Stimulated activated CD4-positive, alpha-beta T cell treated with anti-CD3 and anti-CD28 coated beads, Interleukin-15, amount 100 ng/mL, for 48 hours (primary cell): ENCODE measurements at places on chromosomes 5 and 9.

- no peak for DNase-seq
Measured at GRCh38 chr5:153895266-153895665, 143.4 kb downstream of the FAM114A2 start.

DNA sequence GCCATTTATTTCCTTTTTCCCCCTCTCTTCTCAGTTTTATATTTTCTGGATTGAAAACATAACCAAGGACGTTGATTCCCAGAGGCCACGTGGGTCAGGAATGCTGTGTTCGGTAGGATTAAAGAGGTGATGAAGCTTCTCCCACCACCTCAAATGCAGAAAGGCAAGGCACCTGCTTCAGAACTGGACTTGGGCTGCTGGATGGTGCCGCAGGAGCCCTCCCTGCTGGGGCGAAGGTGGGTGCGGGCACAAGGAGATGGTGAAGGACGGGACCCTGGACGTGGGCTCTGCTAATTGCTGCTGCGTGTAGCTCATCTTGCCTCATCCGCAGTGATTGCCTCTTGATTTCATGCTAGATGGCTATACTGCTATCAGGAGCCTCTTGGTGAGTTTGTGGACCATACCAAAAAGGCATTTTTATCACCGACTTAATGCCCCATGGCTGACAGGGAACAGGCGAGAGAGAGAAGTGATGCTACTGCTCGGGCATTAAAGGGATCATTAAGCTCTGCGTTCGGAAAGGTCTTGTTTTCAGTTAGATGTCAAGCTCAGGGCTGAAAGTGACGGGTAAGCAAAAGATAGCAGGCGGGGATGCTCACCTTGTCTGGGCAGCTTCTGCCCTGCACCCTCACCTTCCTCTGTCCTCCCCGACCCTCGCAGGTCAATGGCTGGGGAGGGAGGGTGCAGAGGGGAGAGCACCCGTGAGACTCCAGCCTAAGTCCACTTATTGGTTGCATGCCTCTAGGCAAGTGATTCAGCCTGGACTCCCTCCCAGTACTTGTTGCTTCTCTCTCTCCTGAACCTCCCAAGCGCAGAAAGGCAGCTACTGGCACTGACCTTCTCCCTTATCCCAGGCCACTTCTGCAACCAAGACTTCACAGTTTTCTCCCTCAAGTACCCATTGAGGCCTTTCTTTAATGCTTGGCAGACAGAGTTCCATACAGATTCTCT, 71.6 kb upstream of the FSTL4 start:
- no peak for DNase-seq

- DNase-seq, result no peak
Measured at GRCh38 chr9:26271495-26272122, 593.4 kb upstream of the TUSC1 start.

DNA sequence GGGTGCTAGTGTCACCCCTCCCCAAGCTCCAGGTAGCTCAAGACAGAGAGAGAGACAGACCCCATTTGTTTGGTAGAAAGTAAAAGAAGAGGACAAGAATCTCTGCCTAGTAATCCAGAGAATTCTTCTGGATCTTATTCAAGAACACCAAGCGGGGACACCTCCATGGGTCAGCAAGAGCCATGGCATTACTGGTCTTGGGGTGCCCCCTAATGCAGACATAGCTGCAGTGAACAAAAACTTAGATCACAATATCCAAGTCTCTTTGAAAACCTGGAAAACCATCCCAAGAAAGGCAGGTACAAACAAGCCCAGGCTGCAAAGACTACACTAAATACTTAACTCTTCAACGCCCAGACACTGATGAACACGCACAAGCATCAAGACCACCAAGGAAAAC, 29.9 kb upstream of the PDE4D start:
- no peak for DNase-seq

- DNase-seq, result no peak
Measured at GRCh38 chr5:133249593-133249992, 197.8 kb downstream of the HSPA4 start.

DNA sequence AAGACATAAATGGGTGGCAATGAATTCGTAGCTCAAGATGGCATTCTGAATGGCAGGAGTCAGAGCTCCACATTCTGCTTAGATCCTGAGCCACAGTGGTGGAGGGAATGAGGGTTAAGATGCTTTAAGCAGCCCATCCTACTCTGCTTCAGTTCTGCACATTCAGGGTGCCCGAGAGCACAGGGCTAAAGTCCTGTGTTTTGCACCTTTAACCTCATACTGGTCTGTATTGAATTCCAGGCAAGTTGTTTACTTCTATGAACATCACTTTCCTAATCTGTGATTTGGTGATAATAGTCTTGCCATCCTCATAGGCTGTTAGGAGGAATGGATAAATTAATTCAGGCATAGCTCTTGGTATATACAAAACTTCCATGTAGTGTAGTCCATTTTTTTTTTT, 321.6 kb upstream of the CD180 start:
- no peak for DNase-seq

- no peak for DNase-seq
Measured at GRCh38 chr5:142403583-142403982, 78.8 kb upstream of the SPRY4 start.

- no peak for DNase-seq
Measured at GRCh38 chr9:22143799-22144625, 134.9 kb upstream of the CDKN2B start.

DNA sequence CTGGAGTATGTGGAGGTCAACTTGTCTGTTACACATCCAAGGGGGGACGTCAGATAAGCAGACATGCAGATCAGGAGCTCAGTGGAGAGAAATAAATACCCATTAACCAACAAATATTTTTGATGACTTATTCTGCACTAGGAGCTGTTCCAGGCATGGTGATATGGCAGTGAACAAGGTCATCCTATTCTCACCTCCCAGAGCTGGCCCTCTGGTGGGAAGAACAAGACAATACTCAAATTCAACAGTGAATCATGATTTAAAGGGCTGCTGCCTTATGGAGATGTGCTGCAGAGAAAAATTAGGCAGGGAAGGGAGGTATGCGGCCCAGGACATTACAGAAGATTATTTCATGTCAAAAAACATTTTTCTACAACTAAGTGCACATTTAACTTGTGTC, 36.5 kb downstream of the SYK start:
- DNase-seq, result no peak

- no peak for DNase-seq
Measured at GRCh38 chr5:10073441-10074104, 176.1 kb downstream of the ATPSCKMT start.

GRCh38 chr5:173473288-173473687, 143.2 kb downstream of the BOD1 start:
- no peak for DNase-seq

DNA sequence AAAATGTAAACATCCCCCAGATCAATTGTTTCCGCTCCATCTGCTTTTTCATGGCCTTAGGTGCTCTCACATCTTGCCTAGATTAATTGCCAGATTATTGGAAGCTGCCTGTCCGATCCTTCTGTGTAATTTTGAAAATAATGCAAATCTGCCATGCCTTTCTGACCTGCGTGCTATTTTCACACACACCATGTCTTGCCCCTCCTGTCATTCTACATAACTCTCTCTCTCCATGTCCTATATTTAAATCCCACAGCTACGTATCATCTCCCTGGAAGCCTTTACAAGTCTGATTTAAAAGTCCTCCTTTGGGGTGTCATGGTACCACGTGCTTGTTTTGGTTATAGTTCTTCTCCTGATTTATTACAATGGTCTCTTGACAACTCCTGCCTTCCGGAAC, 247.6 kb upstream of the ELAVL2 start:
- DNase-seq, result no peak

DNA sequence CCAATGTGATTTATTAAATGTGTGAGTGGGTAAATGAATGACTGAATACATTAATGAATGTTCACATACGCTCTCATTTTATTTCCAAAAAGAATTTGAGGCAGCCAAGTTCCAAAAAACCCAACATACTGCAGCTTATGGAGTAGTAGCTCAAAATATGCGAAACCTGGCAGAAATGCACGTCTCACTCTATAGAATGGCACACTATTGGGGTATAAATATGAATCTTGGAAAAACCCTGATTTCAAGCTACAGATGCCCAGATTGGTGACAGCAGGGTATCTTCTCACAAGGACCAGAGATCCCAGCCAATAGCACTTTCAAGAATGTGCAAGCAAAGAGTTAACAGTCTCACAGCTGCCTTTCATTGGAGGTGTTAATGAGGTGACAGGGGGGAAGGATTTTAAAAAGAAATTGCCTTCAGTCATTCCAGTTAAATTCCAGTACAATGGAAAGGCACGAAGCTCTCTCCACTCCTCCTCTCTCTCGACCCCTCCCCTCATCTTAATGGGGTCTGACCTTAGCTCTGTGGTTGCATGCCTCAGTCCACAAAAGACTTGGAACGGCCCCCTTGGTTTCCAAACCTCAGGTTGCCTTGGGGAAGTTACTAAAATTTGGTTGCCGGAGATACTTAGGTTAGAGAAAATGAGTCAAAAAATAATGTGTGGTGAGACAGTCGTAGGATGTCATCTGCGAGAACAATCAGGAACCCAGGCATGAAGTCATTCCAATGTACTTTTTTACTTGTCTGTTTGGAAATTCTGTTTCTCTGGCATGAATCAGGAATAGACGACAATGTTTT, 307.4 kb downstream of the NFIB start:
- no peak for DNase-seq

- no peak for DNase-seq
Measured at GRCh38 chr9:111298731-111299598, 31.1 kb downstream of the OR2K2 start.

GRCh38 chr5:39369123-39369815, 5.0 kb upstream of the C9 start:
- DNase-seq, result no peak

- DNase-seq, result no peak
Measured at GRCh38 chr9:84304166-84304565, 36.4 kb downstream of the SLC28A3 start.

- no peak for DNase-seq
Measured at GRCh38 chr9:24132244-24132643, 306.2 kb upstream of the ELAVL2 start.

- no peak for DNase-seq
Measured at GRCh38 chr9:36679710-36680109, 107.0 kb downstream of the MELK start.

GRCh38 chr5:43573058-43573457, 16.2 kb upstream of the PAIP1 start:
- DNase-seq, result no peak

DNA sequence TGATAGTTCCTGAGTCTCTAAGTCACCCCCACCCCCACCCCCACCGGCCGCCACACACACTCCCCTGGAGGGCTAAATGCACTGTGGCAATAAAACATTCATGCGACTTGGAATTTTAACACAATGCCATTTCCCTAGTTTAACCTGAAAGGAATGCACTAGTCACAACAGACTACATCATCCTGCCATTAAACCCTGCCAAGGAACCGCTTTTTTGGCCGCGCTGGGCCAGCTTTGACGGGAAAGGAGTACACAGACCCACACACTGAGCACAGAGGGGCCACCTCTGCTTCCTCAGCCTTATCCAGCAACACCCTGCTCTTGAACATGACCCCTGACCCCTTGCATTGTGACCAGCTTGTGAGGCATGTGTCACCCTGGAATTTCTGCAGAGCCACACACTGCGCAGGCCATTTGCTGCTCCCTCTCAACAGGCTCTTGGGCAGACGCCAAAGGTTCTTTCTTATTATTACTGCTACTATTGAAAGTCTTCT, 165.3 kb downstream of the BNC2 start:
- no peak for DNase-seq

DNA sequence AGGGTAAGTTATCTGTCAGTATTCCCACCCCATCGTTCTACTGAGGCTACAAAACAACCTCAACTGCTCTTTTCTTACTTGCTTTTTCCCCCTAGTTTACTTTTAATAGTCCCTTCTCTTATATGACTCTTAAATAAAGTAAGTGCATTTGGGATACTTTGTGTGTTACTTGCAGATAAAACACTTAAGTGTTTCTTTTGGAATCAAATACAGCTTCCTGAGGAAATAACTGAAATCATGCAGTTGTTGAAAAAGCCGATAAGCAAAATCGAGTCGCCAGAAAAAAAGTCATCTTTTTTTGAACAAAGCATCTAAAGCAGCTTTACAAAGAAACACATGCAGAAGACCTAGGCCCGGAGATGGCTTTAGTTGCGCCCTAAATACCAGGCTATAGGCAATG, 53.5 kb upstream of the EPB41L4A start:
- DNase-seq, result no peak

GRCh38 chr9:137971477-137972138, 94.0 kb downstream of the CACNA1B start:
- no peak for DNase-seq

GRCh38 chr9:127971357-127972235, 9.2 kb downstream of the EEIG1 start:
- no peak for DNase-seq

GRCh38 chr5:169686137-169686536, 49.1 kb downstream of the DOCK2 start:
- no peak for DNase-seq

DNA sequence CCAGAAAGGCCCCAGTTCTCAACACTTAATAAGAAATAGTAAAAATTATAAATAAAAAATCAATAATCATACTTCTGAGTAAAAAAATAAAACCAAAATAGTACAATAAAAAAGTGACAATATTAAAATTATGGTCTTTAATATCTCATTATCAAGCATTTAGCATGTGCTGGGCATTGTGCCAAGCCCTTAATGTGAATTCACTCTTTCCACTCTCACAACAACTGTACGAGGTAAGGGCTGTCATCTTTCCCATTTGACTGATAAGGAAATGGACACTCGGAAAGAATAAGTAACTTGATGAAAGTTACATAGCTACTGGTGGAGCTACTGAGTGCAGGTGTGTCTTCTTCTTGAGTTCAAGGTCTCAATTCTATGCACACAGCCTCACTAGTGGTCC, 43.6 kb downstream of the SEC61B start:
- no peak for DNase-seq

DNA sequence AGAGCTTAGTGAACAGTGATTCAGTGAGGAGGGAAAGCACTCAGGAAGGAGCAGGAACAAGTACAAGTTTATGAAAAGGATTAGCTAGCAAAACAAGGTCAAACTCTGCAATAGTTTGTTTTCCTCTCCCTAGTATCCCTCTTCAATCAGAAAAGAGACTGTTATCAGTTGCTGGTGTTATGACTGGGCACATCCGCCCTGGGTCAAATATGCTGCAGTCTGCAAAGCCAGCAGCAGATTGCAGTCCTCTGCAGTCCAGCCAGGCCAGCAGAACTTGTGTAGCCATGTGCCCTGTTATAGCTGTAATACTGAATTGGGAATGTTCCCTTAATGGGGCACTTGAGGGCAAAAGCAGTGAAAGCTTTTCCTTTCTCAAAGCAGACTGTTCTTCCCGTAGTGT, 12.0 kb downstream of the PCDHAC2 start:
- no peak for DNase-seq

GRCh38 chr5:133457439-133458355, 154.6 kb downstream of the FSTL4 start:
- DNase-seq, result no peak

GRCh38 chr9:116843863-116844620, 156.9 kb downstream of the TRIM32 start:
- DNase-seq, result no peak

- DNase-seq, result no peak
Measured at GRCh38 chr5:132961887-132962286, 1.5 kb downstream of the AFF4 start.

DNA sequence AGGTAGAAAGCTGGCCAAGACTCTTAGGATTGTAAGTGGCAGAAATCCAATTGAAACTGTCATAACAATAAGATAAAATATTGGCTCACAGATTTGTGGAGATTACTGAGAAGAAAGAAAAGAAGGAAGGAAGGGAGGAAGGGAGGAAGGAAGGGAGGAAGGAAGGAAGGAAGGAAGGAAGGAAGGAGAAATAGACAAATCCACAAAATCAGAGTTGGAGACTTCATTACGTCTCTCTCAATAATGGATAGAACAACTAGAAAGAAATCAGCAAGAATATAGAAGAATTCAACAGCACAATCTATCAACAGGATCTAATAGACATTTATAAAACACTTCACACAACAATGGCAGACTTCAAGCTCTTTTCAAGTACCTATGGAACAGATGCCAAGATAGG, 17.9 kb upstream of the PAM start:
- no peak for DNase-seq
